Testis (tissue), 5 donors: ENCODE measurements at places on chromosomes 2 and 18.

GRCh38 chr18:8538935-8539334 lies 70.3 kb upstream of the RAB12 start:
- DNase-seq: no peak
- no peaks in the 10 kb centered on the region for H3K36me3 ChIP-seq
- H3K27ac ChIP-seq: no peak overlapping the region
- H3K4me1 ChIP-seq: no peaks in the 10 kb centered on the region
- no peak overlapping the region for H3K4me3 ChIP-seq
- H3K27me3 ChIP-seq: no peaks in the 10 kb centered on the region

DNA sequence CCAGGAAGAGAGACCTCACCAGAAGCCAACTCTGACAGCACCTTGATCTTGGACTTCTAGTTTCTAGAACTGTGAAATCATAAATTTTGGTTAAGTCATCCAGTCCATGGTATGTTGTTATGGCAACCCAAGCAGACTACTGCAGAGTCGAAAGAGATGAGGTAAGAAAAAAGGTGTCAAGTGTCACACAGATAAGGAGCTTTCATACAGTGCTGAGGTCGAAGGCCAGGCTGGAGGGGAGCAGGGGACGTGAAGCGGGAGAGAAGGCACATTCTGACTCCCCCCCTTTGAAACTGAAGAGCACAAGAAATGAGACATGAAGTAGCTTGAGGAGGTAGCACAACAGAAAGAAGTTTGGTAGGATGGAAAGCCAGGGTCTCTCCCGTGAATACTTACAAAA lies 110.4 kb downstream of the ALK start:
- no peak overlapping the region for H3K4me3 ChIP-seq
- no peaks in the 10 kb centered on the region for H3K36me3 ChIP-seq
- no peak for DNase-seq
- H3K4me1 ChIP-seq: no peaks in the 10 kb centered on the region

DNA sequence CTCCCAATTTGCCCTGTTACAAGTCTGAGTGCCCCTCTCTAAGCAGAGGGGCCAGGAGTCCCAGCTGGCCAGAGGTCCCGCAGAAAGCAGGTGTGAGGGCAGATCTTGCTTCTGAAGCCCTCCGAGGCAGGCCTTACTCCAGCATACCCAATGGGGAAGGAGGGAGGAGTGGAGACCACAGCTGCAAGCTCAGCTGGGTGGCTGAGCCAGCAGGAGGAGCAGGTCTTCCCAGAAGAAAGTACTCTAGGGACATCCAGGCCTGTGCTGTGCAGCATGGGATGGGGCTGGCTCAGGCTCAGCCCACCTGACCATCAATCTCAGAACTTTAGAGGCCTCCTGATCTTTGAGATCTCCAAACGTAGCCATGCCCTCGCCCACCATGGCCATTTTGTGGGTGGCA lies 31.3 kb downstream of the PLB1 start:
- no peak overlapping the region for H3K27ac ChIP-seq
- no peaks in the 10 kb centered on the region for H3K36me3 ChIP-seq
- DNase-seq: no peak
- no peak overlapping the region for H3K4me3 ChIP-seq

DNA sequence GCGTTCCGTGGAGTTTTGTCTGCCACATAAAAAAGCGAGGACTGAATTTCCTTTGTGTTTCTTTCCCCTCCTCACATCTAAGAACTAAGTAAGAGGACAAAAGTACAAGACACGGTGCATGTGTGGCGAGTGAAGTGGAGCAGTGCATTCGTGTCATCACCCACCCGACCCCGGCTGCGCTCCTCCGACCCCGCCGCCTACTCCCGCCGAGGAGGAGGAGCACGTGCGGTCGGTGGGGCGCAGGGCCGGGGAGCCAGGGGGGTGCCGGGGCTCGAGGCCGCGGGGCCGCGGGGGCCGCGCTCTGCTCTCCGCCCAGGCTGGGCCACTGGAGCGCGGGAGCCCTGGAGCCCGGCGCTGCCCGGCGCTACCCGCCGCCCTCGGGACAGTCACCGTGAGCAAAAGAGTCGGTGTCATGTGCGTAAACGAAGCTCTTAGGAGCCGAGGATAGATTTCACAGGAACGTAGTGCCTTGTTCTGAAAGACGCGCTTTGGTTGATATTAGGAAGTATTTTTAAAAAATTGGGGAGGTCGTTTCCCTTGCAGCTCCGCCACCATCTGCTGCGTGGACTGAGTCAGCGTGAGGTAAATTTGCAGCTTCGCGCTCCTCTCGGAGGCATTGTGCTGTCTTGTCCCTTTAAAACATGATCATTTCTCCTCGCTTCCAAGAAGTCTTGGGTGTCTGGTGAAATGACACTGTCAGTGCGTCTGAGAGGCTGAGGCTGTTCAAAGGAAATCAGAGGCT lies 11.0 kb downstream of the TBR1 start:
- H3K27ac ChIP-seq: no peak overlapping the region
- peak overlapping the region; percentile 60 for H3K4me3 ChIP-seq
- no peak for DNase-seq
- no peaks in the 10 kb centered on the region for H3K4me1 ChIP-seq
- no peaks in the 10 kb centered on the region for H3K36me3 ChIP-seq

GRCh38 chr2:3774336-3774735 lies 71.0 kb downstream of the DCDC2C start:
- no peak overlapping the region for H3K4me3 ChIP-seq
- no peaks in the 10 kb centered on the region for H3K4me1 ChIP-seq
- H3K27ac ChIP-seq: no peak overlapping the region
- no peaks in the 10 kb centered on the region for H3K27me3 ChIP-seq

GRCh38 chr18:40292985-40293710 lies 1661.9 kb upstream of the PIK3C3 start:
- H3K36me3 ChIP-seq: no peaks in the 10 kb centered on the region
- H3K27ac ChIP-seq: no peak overlapping the region

DNA sequence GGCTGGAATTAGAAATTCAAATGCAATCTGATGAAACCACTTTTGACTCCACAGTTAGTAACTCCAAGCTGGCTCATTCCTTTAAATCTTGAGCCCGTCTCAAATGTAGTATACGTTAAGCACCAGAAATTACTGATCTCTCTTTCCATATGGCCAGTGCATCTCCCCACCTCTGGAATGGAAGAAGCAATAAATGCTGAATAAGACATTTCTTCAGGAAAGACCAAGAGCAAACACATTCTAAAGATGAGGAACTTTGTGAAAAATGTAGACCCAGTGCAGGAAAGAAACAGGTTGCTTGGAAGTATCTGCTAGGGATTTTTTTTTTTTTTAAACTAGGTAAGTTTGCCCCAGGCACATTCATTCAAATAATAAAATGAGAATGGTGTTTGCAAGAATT lies 143.1 kb upstream of the FBXO11 start:
- DNase-seq: no peak
- H3K36me3 ChIP-seq: no peaks in the 10 kb centered on the region
- H3K4me1 ChIP-seq: peaks cover 3% of the 10 kb centered on the region
- H3K27ac ChIP-seq: no peak overlapping the region
- H3K27me3 ChIP-seq: no peaks in the 10 kb centered on the region
- no peak overlapping the region for H3K4me3 ChIP-seq

- H3K36me3 ChIP-seq: no peaks in the 10 kb centered on the region
- H3K4me3 ChIP-seq: no peak overlapping the region
- no peaks in the 10 kb centered on the region for H3K27me3 ChIP-seq
- DNase-seq: no peak
- H3K4me1 ChIP-seq: no peaks in the 10 kb centered on the region
These were observed 24.5 kb upstream of the ATP8B1 start for GRCh38 chr18:57827646-57828045.

- H3K27me3 ChIP-seq: no peaks in the 10 kb centered on the region
- no peak overlapping the region for H3K27ac ChIP-seq
- peaks cover 9% of the 10 kb centered on the region for H3K4me1 ChIP-seq
- H3K4me3 ChIP-seq: no peak overlapping the region
- DNase-seq: no peak
These were observed 31.7 kb downstream of the SDC1 start for GRCh38 chr2:20193185-20193584.

DNA sequence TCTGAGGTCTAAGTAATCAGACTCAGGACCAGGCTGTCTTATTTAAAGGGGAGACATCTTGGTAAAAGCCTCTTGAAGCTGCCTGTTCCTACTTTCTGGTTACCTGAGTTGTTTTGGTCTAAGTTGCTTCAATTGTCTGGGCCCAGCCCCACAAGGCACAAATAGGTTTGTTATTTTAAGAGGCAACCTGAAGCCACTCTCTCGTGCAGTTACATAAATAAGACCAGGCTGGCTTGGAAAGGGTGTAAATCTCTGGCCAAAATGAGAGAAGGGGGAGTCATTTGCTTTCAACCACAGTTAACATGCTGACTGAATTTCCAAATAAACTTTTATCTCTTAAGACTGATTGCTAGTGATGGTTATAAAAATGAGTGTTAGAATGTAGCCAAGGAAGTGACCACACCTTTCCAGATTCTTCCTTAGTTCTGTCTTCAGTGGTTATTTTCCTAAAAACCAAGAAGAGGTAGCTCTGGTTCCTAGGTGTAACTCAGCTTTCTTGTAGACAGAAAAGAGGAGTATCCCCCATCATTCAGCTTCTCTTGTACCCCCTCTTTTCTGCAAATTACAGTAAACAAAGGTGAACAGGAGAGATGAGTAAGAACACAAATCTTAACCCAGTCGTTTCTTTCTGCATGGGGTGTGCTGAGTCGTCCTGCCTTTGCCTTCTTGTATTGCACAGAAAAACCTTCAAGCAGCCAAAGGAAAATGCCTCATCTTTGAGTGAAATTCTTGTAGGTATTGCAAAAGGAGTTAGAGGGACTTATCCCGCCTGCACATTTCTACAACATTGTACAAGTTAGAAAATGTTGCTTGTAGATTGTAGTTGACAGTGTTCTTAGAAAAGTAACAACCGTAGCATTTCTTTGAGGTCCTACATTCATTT lies 161.5 kb upstream of the NT5C1B start:
- no peaks in the 10 kb centered on the region for H3K27me3 ChIP-seq
- H3K4me1 ChIP-seq: peaks cover 16% of the 10 kb centered on the region
- DNase-seq: no peak
- H3K4me3 ChIP-seq: no peak overlapping the region
- H3K27ac ChIP-seq: peak overlapping the region; percentile 12
